Stimulated activated CD4-positive, alpha-beta T cell treated with anti-CD3 and anti-CD28 coated beads, Interleukin-2, amount 100 ng/mL, for 4 hours (primary cell): ENCODE measurements at places on chromosomes 7 and 10.

- no peak for DNase-seq
Measured at GRCh38 chr10:34862892-34863291, 47.8 kb upstream of the PARD3 start.

GRCh38 chr7:27680610-27681009 is 17.9 kb upstream of the HIBADH start:
- no peak for DNase-seq

- DNase-seq, result no peak
Measured at GRCh38 chr10:4131407-4132215, 346.6 kb upstream of the KLF6 start.

GRCh38 chr10:28840971-28841370 is 163.7 kb downstream of the BAMBI start:
- no peak for DNase-seq

GRCh38 chr10:184911-185310 is 49.7 kb downstream of the ZMYND11 start:
- no peak for DNase-seq

- no peak for DNase-seq
Measured at GRCh38 chr7:133258174-133258573, 5.3 kb downstream of the EXOC4 start.

- DNase-seq, result no peak
Measured at GRCh38 chr7:20170633-20171032, 46.6 kb downstream of the MACC1 start.

- no peak for DNase-seq
Measured at GRCh38 chr7:43636093-43636492, 53.2 kb downstream of the STK17A start.

GRCh38 chr10:104488439-104488832 is 134.8 kb downstream of the CFAP58 start:
- DNase-seq, result no peak

- no peak for DNase-seq
Measured at GRCh38 chr7:130987092-130987491, 253.1 kb upstream of the KLF14 start.
